ENCODE measurements at places on chromosomes 11 and 22. TPM values are rescaled to one million over a fixed set of nuclear protein-coding genes. Genes with fewer than 3 reads are reported as not detected.
A peak's percentile ranks its signal among the peaks of the same experiment; 100 is the strongest.

- peaks cover 10% of the 10 kb centered on the region for H3K27me3 ChIP-seq
- DNase-seq: no peak
- no peaks in the 10 kb centered on the region for H3K36me3 ChIP-seq
- no peak overlapping the region for H3K27ac ChIP-seq
- H3K4me1 ChIP-seq: no peaks in the 10 kb centered on the region
- no peak overlapping the region for H3K4me3 ChIP-seq
Measured at GRCh38 chr22:27377501-27378295, 423.9 kb downstream of the MN1 start.

- H3K27me3 ChIP-seq: peaks cover 13% of the 10 kb centered on the region
- no peak overlapping the region for H3K4me3 ChIP-seq
- H3K36me3 ChIP-seq: peaks cover 2% of the 10 kb centered on the region
- DNase-seq: no peak
Measured at GRCh38 chr11:118109231-118109630, 22.5 kb upstream of the SMIM35 start.

CHRNA10 gene
- total RNA-seq: 2.8 TPM

- peak overlapping the region; percentile 88 for H3K27ac ChIP-seq
- no peak overlapping the region for H3K4me3 ChIP-seq
- no peaks in the 10 kb centered on the region for H3K36me3 ChIP-seq
- peaks cover 18% of the 10 kb centered on the region for H3K27me3 ChIP-seq
- peaks cover 12% of the 10 kb centered on the region for H3K4me1 ChIP-seq
- peak; percentile 82 for DNase-seq
Measured at GRCh38 chr11:16605894-16606783, 132.3 kb upstream of the C11orf58 start.

DNA sequence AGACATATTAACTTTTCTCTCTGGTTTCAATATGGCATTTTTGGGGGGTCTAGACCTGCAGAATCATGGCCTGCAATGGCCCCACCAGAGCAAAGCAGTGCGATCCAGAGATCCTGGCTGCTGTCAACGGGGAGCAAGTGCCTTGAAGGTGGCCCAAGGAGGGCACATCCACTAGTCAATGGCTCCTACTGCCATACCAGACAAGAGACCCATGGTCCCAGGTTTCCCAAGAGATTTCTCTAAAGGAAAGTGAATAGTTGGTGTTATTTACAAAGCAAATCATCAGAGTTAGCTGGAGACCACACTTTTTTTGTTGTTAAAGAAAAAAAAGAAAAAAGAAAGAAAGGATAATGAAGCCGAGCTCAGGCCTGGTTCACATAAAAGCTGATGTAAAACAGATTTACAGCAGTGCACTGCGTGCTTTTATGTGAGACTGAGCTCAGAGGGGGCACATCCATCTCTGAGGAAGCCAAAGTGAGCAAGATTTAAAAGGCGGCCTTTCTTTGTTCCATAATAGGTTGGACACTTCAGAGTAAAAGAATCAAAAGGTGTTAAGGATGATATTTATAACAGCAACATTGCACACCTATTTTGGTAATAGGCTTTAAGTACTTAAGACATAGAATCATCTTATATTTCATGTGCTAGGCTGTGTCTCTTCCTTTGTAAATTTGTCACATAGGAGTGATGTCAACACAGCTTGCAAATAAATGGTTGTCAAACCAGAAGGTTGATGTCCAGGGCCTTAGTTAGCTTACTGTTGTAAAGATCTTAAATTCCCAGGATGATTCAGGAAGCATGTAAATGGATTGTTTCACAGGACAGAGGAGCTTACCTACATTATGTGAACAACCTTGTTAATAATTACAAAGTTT is 201.3 kb upstream of the NTM start:
- H3K27ac ChIP-seq: no peak overlapping the region
- no peaks in the 10 kb centered on the region for H3K36me3 ChIP-seq
- H3K4me1 ChIP-seq: peaks cover 2% of the 10 kb centered on the region
- H3K27me3 ChIP-seq: peaks cover 5% of the 10 kb centered on the region
- no peak for DNase-seq

- H3K4me1 ChIP-seq: no peaks in the 10 kb centered on the region
- no peak overlapping the region for H3K4me3 ChIP-seq
- H3K36me3 ChIP-seq: no peaks in the 10 kb centered on the region
- DNase-seq: no peak
- no peaks in the 10 kb centered on the region for H3K27me3 ChIP-seq
Measured at GRCh38 chr11:108616549-108616948, 23.0 kb upstream of the EXPH5 start.

OR6A2 gene
- 0.24 TPM for total RNA-seq

GRCh38 chr22:36734171-36735058 is 30.9 kb upstream of the CACNG2 start:
- no peak overlapping the region for H3K4me3 ChIP-seq
- no peaks in the 10 kb centered on the region for H3K36me3 ChIP-seq

All from progenitor cell of endocrine pancreas (in vitro differentiated cells).